ENCODE measurements at places on chromosomes 5 and 9. TPM values are rescaled to one million over a fixed set of nuclear protein-coding genes. Genes with fewer than 3 reads are reported as not detected.

CCL28 gene
- polyA plus RNA-seq = 5.0 TPM

PITX1 gene
- not detected for polyA plus RNA-seq

RASEF gene
- not detected for polyA plus RNA-seq

DNA sequence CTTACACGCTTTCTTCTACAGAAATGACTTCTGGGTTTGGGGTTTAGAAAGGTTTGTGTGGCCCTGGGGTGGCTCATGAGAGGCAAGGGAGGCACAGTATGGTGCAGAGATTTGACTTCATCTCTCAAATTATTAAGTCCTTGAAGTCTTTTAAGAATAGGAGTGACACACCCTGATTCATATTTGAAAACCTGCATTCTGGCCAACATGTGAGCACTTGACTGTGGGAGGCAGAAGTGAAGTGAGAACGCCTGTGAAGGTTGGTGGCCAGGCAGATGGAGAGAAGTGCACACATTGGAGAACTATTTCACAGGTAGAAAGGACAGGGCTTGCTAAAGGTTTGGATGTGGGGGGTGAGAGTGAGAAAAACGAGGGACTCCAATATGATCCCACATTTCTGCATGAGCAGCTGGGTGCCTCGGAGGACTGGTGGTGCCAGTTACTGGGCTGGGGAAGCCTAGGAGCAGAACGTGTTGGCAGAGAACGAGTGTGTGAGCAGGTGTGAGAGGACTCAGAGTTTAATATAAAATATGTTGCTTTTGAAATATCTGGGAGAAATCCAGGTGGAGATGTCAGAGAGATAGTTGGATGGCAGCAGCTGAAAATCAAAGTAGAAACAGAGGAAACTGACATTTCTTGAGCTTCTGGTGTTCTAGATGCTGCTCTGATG lies 240.0 kb upstream of the ADAMTSL1 start:
- H3K27me3 ChIP-seq = peaks cover 5% of the 10 kb centered on the region
- no peaks in the 10 kb centered on the region for H3K36me3 ChIP-seq
- DNase-seq = no peak
- no peaks in the 10 kb centered on the region for H3K4me1 ChIP-seq
- no peak overlapping the region for H3K4me3 ChIP-seq
- H3K27ac ChIP-seq = no peak overlapping the region

- DNase-seq = no peak
- no peaks in the 10 kb centered on the region for H3K36me3 ChIP-seq
- no peaks in the 10 kb centered on the region for H3K4me1 ChIP-seq
- H3K27ac ChIP-seq = no peak overlapping the region
Observed at GRCh38 chr5:142079306-142079721, 29.3 kb upstream of the NDFIP1 start.

- DNase-seq = no peak
- H3K4me1 ChIP-seq = no peaks in the 10 kb centered on the region
- H3K27me3 ChIP-seq = no peaks in the 10 kb centered on the region
Observed at GRCh38 chr9:18658804-18659705, 185.1 kb downstream of the ADAMTSL1 start.

- no peak for DNase-seq
- H3K27me3 ChIP-seq = no peaks in the 10 kb centered on the region
- H3K4me3 ChIP-seq = no peak overlapping the region
- no peaks in the 10 kb centered on the region for H3K36me3 ChIP-seq
- H3K27ac ChIP-seq = no peak overlapping the region
- no peaks in the 10 kb centered on the region for H3K4me1 ChIP-seq
Observed at GRCh38 chr9:135671591-135672041, 8.5 kb downstream of the LCN9 start.

- no peak overlapping the region for H3K4me3 ChIP-seq
- no peak overlapping the region for H3K27ac ChIP-seq
- H3K4me1 ChIP-seq = no peaks in the 10 kb centered on the region
- H3K36me3 ChIP-seq = peaks cover 5% of the 10 kb centered on the region
- DNase-seq = no peak
Observed at GRCh38 chr9:7762600-7762999, 37.0 kb downstream of the DMAC1 start.

DNA sequence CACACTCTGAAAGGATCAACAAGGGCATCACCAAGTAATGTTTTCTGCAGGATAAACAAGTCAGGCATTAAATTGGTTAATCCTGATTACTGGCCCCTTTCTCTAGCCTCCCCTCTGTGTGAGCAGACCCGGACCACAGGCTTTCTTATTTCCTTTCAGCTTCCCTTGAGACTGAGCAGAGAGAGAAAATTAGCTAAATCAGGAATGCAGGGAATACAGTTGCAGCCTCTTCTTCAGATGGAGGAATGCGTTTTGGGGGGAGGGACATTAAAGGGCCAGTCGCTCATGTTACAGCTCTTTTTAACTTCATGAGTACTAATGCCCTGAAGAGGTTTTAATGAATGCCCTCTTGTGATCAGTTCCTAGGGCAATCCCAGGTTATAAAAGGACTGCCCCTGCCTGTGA lies 19.8 kb downstream of the PCDHAC2 start:
- peaks cover 8% of the 10 kb centered on the region for H3K27me3 ChIP-seq
- H3K4me3 ChIP-seq = no peak overlapping the region
- H3K27ac ChIP-seq = no peak overlapping the region
- DNase-seq = no peak
